Erythroblast (primary cell): ENCODE measurements at places on chromosomes 5 and 9.

- DNase-seq: peak; percentile 18
These were observed 30.5 kb upstream of the UBAP2 start for GRCh38 chr9:34079181-34079580.

DNA sequence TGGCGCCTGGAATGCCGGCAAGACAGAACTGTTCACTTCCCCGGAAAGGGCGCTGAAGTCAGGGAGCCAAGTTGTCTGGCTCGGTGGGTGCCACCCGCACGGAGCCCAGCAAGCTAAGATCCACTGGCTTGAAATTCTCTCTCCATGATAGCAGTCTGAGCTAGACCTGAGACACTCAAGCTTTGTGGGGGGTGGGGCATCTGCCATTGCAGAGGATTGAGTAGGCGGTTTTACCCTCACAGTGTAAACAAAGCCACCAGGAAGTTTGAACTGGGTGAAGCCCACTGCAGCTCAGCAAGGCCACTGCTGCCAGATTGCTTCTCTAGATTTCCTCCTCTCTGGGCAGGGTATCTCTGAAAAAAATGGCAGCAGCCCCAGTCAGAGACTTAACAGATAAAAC lies 277.4 kb downstream of the SLCO4C1 start:
- DNase-seq: no peak

DNA sequence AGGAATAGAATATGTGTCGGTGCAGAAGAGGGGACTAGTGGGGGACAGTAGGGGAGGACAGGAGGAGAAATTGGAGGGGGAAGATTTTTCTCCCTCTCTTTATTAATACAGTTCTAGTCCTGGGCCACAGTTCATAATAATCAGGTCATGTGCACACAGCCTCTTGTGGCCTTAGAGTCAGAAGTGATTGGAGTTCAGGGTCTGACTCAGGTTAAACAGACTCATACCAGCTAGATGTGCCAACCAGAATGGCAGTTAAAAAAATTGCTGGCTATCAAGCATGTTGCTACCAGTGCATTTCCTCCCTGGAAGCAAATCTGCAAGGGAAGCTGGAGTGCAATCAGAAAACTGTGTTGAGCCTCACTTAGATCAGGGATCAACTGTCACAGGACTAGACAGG lies 132.7 kb upstream of the MAP1B start:
- no peak for DNase-seq

DNA sequence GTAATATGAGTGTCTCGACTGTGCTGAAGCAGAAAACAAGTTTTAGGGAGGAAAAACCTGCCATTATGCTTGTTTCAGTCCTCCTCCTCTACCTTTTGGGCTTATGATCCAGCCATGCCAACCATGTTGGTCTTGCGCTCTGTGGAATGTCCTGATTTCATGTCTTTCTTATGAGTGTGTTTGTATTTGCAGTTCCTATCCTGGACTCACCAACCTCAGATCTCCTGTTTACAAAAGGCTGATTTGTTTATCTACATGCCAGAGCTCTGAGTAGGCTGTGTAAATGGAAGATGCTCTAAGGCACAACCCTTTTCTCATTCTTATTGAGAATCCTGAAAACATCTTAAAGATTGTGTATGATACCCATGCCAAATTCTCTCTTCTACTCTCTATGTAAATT lies 138.6 kb downstream of the ARHGEF28 start:
- DNase-seq: no peak

GRCh38 chr5:75057561-75057960 lies 5.2 kb upstream of the GCNT4 start:
- no peak for DNase-seq

DNA sequence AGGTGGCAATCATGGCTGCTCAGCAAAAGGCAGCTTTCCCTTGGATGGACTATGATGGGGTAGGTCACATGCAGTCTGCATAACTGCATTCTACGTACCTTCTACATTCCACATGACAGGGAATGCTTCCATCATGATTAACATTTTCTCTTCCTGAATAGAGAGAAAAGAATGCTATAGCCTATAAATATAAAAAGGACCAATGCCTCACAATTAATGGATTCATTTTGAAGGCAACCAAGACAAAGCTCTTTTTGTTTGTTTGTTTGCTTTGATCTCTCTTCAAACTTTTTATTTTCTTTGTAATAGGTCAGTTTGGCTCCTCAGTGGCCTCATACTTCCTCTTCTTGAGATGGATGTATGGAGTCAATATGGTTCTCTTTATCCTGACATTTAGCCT lies 201.3 kb downstream of the ALDH1A1 start:
- no peak for DNase-seq

DNA sequence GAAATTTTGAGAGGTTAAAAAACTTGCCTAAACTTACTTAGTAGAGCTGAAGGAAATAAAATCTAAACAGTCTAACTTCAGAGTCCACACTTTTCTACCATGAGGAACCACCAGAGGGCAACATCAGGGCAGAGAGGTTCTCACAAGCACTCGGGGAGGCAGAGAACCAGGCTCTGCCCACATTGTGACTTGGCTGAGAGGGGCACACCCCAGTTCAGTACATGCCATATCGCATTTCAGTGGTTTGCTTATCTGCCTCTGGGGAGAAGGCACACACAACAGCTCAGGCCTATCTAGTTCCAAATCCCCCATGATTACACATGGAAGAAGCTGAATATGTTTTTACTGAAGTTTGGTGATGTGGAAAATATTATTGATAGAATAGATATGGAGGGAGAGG lies 49.2 kb downstream of the EQTN start:
- DNase-seq: peak; percentile 90

DNA sequence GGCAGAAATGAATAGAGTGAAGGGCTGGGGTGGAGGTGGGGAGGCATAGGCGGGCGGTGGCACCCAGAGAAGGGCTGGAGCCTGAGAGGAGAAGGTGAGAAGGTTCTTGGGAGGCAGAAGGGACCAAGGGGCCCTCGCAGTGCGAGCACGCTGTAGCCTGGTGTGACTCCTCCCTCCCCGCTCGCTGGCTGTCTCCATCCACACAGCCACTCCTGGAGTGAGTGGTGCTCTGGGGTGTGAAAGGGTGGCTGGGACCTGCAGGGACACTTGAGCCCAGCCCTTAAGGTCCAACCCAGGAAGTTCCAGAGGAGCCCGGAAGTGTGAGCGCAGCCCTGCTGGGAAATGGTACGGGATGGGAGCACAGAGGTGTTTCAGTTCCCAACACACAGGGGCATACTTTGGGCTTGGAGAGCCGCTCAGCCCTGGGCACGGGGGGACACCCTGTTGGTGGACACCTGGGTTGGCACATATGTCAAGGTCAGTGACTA lies 9.3 kb upstream of the SCGB3A1 start:
- DNase-seq: no peak

DNA sequence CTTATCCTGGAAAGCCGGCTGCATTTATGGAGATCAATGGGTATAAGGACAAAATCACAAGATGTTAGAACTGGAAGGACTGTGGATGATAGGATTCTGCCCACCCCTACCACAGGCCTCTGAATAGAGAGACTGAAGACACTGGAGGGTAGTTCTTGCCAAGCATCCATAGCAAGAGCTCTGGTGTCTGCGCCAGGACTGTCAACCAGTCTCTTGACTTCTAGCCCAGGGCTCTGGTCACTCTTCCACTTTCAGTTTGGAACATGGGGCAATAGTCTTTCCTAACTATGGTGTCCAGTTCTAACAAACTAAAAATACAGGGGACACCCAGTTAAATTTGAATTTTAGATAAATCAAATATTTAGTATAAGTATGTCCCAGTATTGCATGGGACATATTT lies 23.4 kb downstream of the LARP1 start:
- DNase-seq: no peak

DNA sequence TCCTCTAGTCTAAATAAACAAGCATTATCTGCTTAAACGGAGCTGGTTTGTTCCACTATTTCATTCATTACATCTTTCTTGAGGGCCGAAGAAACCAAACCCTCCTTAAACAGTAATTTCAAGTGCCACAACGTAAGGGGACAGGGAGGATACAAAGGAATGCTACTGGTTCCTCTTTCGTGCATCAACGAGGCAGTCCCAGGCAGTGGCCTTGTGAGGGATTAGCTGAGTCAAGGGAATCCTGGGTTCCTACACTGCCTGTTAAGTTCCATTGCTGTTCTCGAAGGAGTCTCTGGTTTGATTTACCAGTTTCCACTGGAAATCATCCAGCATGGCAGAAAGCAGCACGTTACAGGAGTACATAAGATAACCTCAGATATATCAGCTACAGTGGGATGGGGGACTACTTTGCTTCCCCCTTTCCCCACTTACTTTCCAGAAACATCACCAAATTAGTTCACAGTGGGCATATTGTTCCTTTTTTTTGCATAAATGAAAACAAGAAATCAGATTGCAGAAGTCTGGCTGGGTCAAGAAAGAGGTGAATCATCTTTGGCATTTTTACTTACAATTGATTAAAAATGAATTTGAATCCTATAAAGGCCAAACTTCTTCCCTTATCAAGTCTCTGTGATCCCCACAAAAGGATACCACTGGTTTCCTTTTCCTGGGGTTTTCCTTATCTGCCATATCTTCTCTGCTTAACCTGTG lies 2.5 kb upstream of the RANBP3L start:
- no peak for DNase-seq

- no peak for DNase-seq
These were observed 129.5 kb upstream of the GAS1 start for GRCh38 chr9:87076825-87077224.

DNA sequence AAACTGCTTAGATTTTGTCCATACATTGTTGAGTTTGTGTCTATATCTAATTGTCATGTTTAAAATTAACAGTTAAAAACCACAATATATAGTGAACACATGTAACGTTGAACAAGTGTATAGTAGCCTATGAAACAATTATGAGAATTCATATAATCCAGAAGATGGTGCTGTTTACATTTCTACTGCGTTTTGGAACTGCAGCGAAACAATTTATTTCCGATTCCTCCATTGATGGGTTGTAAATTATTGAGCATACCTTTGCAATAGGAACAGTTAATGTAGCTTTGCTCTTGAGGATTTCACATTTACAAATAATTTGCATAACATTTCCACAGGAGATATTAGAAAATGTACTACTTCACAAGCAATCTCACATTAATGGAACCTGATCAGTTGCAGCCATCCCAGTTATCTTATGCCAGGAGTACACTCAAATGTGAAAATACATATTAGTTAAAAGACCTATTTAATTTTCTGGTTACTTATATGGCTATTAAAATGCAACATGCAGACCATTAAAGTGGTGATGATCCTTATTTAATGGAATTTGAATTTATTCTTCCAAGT lies 411.8 kb downstream of the CDH10 start:
- DNase-seq: no peak

GRCh38 chr9:14061936-14062585 lies 251.9 kb downstream of the NFIB start:
- DNase-seq: no peak

GRCh38 chr5:32339878-32340277 lies 27.1 kb upstream of the MTMR12 start:
- peak; percentile 7 for DNase-seq

DNA sequence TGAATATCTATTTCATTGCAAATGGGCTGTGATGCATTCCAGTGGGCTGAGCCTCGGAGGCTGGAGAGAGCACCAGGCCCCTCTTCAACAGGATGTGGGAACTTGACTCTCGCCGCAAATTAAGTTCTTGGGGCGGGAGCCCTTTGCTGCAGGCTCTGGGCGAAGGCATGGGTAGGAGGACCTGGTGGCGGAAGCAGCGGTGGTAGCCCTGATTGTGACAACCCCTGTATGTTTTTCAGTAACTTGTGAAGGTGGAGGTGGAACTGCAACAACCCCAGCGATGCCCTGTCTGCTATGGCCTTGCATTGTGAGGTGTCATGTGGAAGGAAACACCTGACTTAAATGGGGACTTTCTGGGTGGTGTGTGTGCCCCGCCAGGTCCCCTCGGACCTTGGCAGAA lies 9.4 kb downstream of the FYB1 start:
- DNase-seq: no peak

DNA sequence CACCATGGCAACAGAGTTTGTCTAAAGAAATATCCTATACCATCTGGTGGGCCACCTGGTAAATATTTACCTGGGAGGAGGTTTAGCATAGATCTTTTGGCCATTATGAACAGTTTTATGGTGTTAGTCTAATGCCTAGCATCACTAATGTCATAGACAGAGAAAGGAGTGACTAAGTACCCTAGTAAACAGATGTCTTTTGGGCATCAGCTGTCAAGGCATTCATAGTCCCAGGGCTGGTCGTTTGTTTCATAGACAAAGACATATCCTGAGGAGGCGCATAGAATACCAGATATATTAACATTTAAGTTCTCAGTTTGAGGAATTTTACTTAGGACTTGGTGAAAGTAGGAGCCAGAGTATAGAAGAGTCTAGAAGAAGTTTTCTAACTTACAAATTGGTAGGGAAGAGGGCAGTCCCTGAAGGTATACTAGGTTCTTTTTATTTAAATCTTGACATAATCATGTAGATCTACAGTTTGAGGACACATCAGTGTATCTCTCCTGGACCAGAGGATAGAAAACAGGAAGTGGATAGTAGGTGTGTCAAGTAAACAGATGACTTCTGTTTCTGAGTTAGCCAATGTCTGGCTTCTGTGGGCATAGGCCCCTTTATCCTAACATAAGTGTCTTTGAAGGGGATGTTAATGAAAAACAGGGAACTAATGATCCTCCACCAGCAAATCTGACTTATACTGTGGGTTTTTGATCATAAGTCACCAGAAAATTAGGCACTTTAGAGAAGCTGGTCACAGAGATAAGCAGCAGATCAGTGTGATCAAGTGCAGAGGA lies 105.0 kb upstream of the PRSS3 start:
- DNase-seq: peak; percentile 17
